ENCODE measurements at places on chromosomes 12 and 14.
A peak's percentile ranks its signal among the peaks of the same experiment; 100 is the strongest.

DNA sequence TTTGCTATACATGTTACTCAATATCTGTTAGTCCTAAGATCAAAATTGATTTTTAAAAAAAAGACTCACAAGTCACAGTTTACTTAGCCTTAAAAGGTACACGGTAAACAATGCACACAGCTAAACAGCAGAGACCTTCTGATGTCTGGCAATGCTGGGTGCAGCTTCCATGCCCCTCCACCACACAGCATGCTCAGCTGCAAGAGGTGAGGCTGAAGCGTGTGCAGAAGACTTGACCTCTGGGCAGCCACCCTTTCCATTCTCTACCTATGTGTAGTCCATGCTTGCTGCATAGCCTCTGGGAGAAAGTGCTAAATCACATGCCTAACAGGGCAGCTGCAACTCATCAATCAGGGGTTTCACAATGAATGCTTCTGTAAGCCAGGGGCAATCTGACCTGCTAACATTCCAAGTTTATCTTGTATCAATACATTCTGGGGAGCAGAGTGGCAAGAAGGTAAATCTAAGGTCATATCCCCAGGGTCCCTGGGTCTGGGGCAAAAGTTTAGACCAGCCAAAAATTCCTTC, 44.5 kb upstream of the AMN1 start:
- no peak for DNase-seq

- DNase-seq = no peak
Observed at GRCh38 chr12:28582672-28583376, 392.6 kb downstream of the CCDC91 start.

DNA sequence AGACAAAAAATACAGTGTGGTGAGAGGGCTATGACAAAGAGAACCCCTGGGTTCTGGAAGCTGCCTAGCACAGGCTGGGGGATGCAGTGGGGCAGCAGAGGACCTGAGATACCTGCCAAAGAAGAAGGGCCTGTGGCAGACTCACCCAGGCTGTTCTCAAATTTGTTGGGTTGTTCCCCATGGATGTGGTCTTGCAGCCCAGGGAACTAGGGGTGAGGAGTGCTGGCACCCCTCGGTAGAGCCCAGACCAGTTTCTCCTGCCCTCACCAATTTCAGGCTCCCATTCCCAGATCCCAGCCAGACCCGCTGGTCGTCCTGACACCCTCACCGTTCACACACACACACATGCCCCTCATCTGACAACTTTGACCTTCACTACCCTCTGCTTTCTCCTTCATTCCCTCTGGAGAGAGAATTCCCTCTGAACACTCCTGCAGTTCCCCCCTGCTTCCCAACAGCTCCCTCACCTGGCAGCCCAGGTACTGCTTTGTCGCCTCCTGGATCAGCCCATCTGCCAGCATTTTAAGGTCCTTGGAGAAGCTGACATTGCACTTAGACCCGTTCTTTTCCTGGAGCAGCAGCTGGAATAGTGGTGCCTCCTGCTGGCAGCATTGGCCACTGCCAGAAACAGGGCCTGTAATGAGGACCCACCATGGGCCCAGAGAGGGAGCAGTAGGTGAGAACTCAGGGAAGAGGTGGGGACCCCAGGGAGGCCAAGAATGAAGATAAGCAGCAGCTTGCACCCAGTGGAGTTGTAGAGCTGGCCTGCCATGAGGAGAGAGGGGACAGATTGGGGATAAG, 5.9 kb upstream of the GDF11 start:
- DNase-seq = peak; percentile 74

DNA sequence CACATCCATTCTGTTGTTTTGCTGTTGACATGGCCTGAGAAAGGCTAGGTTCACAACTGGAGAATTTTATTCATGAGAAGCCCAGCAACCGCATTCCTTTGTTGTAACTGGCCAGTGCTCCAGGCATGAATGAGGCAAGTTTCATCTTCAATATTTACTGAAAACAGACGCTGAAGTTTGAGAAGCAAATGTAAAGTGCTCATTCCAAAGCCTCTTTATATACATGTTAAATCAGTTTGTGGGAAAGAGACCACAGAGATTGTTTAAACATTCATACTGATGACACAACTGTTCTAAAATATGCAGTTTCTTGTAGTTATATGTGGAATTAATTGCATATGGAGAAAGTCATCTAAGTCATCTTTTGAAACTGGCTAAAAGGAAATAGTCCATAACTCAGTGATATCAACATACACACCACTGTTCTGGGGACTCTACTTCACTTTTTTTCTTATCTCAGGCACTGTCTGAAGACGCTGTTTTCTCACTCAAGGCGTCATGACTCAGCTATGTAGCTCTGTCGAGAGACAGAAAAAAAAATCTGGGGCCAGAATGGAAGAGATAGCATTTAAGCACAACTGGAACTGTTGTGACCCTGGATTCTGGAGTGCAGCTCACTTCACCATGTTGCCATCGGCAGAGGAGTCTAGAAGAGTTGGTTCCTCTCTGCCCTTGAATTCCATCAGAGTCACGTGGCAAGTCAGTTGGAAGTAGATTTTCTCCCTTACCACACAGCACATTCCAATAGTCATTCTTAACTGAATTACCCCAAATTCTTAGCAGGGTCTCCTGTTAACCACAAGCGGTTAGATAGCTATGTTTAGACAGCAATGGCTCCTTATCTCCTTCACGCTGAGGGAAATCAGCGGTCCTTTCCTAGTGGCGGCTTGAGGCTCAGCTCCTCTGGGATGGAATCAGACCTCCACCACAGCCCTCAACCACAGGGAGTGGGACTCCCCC, 258.4 kb upstream of the HMGA2 start:
- no peak for DNase-seq

DNA sequence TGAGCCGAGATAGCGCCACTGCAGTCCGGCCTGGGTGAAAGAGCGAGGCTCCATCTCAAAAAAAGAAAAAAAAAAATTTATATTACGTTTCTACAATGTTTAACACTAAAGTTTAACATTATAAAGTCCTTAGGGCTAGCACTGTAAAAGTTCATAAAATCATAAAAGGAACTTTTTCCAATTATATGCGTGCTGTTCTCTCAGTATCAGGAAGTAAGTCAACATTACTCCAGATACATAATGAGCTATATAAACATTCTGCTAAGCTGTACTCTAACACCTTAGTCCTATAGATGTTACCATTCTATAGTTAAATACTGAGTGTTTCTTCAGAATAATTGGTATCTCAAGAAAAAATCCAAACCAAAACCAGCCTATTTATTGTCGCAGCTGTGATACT, 32.6 kb downstream of the SLC41A2 start:
- DNase-seq = no peak

GRCh38 chr14:72742118-72742837, 151.6 kb downstream of the DPF3 start:
- no peak for DNase-seq

- DNase-seq = no peak
Observed at GRCh38 chr12:6612652-6613014, 5.5 kb upstream of the CHD4 start.

GRCh38 chr12:2389079-2389790, 336.4 kb downstream of the CACNA1C start:
- DNase-seq = no peak

DNA sequence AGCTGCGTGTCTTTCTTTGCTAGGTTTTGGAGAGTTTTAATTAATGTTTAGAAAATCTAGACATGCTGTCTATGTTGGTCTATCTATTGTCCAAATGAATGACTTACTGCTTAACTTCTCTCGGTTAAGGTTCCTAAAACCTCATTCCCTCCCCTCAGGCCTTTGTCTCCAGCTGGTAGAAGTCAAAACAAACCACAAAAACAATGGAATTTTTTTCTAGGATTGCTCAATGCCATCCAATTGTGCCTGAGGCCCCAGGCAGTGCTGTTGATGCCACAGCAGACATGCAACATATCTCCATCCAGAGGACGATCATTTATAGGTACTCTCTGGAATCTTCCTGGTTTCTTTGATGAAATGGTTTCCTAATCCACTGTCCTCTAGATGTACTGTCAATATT, 448.2 kb upstream of the TBX3 start:
- DNase-seq = no peak

- DNase-seq = no peak
Observed at GRCh38 chr14:100862277-100862676, 36.4 kb downstream of the MEG3 start.

DNA sequence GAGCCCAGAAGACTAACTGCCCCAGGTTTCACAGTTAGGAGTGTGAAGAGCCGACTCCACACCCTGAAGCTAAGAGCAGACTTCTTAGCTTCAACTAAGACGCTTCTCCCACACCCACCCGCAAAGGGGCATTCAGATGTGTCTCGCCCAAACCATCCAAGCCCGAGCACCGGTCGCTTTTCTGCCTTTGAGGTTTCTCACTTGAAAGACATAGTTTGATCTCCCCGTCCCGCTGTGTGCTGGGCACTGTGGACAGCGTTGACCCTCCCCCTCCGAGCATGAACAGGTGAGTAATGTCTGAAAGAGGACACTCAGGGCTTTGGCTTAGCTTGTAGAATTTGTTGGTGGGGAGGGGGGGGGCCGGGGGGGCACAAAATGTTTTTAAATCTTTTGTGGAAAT, 123.8 kb downstream of the TMEM132D start:
- no peak for DNase-seq

DNA sequence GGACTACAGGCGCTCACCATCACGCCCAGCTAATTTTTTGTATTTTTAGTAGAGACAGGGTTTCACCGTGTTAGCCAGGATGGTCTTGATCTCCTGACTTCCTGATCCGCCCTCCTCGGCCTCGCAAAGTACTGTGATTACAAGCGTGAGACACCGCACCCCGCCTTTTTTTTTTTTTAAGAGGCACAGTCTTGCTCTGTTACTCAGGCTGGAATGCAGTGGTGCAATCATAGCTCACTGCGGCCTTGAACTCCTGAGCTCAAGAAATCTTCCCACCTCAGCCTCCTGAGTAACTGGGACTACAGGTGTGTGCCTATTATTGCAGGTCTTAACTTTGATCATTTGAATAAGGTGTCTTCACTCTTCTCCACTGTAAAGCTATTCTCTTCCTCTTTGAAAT, 5.3 kb upstream of the GLTP start:
- DNase-seq = no peak

DNA sequence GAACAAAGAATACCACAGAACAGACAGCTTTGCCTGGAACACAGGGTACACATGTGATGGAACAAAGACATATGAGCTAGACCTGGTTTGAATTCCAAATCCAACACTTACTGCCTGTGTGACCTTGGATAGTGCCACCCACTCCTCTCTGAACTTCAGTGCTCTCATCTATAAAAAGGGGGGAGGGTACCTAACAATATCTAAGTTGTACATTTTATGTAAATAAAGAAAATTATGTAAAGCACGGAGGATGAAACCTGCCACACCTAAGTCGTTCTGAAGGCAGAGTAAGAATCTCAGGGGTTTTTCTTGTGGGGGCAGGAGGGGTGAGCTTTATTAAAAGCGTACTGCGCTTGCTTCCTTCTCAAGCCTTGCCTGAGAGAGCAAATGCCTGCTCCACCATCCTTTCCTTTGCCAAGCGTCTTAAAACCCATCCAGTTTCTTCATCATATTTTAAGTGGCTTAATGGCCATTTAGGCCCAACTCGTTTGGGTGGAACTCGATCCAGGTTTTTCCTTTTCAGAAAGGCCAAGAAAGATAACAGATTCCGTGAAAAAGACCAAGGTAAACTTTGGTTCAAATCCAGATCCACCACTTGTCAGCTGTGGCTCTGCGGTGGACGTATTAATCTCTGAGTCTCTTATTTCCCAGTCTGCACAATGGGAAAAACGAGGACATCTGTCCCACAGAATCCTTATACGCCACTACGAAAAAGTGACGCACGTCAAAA, 946 bp downstream of the DDX24 start:
- no peak for DNase-seq

- DNase-seq = no peak
Observed at GRCh38 chr14:91061056-91061887, 831 bp upstream of the RPS6KA5 start.

- no peak for DNase-seq
Observed at GRCh38 chr14:84087986-84088531, 1441.9 kb upstream of the FLRT2 start.

DNA sequence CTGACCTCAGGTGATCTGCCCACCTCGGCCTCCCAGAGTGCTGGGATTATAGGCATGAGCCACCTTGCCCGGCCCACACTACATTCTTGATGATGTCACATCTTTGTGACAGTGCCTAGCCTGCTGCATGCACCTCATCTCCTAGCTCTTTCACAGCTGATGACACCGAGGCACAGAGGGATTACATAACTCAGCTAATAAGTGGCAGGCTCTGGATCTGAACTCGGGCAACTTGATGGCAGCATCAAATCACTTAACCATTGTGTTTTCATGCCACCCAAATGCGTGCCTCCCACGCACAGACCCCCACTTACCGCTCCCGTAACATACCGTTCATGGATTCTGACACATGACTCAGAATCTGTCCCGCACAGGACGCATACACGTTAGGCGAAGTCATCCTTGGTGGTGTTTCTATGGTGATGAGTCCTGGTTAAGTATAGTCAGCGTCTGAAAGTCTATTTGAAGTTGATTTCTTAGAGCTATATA, 7.4 kb downstream of the TMEM120B start:
- no peak for DNase-seq

Data from NCI-H187 treated with DMSO at 0.1 percent for 48 hours (cell line).